Activated CD4-positive, alpha-beta T cell treated with anti-CD3 and anti-CD28 coated beads, Interleukin-2, amount 50 U/mL, for 24 hours (primary cell): ENCODE measurements at places on chromosomes 7 and 10.

DNA sequence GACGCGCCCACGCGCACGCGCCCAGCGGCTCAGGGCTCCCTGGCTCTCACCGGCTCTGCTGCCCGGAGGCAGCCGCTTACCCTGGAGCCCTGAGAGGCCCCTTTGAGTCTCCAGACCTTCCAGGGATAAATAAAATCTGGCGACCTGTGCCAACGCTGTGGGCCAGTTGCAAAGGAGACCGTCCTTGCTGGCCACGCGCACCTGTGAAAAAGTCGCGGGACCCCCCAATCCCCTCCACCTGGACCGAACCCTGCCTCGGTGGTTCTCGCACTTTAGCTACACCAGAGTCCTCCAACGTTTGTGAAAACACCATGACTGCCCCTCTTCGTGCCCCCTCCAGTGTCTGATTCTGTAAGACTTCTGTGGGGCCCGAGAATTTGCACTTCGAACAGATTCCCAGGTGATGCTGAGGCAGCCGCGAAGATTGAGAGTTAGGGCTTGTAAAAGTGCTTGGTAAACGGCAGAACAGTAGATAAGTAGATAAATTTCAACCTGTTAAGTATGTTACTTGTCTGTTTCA, 102.4 kb upstream of the SVIL start:
- no peak for DNase-seq

DNA sequence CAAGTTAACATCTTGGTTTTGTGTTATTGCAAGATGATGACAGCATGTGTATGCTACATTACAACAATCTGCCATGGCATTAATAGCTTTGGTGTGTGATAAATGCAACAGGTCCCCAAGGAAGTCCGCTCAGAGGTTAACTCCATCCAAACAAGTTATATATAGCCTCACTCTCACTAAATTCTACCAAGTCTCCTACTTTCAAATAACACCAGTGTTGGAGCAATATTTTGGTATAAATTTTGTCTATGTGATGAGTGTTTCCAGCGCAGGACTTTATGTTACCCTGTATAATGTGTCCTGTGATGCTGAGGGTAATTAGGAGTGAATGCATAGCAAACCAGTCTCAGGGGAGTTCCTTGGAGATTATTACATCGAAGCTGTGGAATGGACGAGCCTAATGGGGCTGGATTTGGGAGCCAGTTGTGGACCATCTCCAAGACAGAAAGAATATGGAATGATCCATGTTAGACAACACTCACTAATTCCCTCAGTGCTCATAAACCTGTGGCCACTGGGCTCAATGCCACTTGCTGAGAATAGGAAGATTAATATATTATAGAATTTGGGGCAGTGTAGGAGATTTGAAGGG, 127.6 kb upstream of the CXCL12 start:
- no peak for DNase-seq

- no peak for DNase-seq
Measured at GRCh38 chr7:50450590-50451032, 461 bp upstream of the FIGNL1 start.

DNA sequence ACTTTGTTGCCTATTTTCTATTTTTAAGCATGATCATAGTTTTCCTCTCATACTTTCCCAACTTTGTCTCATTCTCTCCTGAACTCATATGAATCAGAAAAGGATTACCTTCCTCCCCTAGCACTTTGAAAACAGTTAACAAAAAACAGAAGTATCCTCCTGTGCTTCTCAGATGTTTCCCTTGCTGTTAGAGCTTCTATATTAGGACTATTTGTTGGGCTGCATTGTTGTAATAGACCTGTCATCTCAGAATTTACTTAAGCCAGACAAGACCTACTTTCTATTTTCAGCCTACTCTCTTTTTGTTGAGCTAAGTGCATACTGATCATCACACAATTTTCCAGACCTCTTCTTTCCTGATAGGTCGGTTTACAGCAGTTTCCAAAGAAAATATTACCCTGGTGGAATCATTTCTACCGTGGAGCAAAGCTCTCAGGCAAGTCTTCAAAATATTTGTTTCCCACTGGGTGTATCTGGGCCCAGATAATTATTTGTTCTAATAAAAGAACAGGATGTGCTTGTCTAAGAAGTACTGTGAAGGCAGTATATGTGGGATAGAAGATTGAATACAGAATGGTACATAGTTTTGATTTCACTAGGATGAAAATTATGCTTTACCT, 411.9 kb upstream of the KLF6 start:
- DNase-seq = no peak

DNA sequence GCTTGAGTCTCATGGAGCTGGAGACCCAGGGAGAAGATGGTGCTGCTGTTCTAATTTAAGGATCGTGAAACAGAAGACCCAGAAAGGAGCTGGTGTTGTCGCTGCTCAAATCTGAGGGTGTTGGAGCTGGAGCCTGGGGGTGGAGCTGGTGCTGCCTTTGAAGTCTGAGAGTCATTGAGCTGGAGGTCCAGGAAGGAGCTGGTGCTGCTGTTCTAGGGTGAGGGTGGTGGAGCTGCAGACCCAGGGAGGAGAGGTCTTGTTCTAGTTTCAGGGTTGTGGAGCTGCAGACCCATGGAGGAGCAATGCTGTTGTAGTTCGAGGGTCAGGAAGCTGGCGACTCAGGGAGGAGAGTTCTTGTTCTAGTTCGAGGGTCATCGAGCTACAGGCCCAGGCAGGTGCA, 84.1 kb upstream of the ZNF479 start:
- no peak for DNase-seq

GRCh38 chr10:83289373-83289772, 849.9 kb upstream of the GHITM start:
- no peak for DNase-seq

DNA sequence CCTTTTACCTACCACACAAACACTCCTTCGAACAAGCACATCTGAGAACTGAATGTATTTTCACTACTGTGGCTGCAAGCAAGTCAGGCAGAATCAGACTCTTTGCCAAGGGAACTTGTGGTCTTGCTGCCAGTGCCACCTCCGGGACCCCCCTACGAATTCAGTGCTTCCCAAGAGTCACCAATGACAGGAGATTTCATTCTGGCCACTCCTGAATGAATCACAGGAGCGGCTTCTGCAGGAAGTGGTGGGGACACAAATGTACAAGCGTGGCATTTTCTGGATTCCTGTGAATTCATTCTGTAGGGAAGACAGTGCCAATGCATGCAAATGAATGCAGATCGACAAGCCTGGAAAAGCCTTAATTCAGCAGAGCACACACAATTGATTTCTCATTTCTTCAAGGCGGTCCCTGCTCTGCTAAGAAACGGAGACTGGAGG, 161.2 kb downstream of the CAMK1D start:
- no peak for DNase-seq

GRCh38 chr7:103657474-103657894, 211.5 kb upstream of the SLC26A5 start:
- no peak for DNase-seq

GRCh38 chr10:74738542-74738941, 87.9 kb upstream of the KAT6B start:
- DNase-seq = no peak
